Ovary (tissue), 10 donors: ENCODE measurements at places on chromosomes 1 and 21. TPM values are rescaled to one million over a fixed set of nuclear protein-coding genes. Genes with fewer than 3 reads are reported as not detected.

- no peak overlapping the region for H3K27ac ChIP-seq
- no peak overlapping the region for H3K4me3 ChIP-seq
- no peaks in the 10 kb centered on the region for H3K27me3 ChIP-seq
- H3K4me1 ChIP-seq = no peaks in the 10 kb centered on the region
These were observed 13.1 kb upstream of the SLC25A34 start for GRCh38 chr1:15722836-15723532.

DNA sequence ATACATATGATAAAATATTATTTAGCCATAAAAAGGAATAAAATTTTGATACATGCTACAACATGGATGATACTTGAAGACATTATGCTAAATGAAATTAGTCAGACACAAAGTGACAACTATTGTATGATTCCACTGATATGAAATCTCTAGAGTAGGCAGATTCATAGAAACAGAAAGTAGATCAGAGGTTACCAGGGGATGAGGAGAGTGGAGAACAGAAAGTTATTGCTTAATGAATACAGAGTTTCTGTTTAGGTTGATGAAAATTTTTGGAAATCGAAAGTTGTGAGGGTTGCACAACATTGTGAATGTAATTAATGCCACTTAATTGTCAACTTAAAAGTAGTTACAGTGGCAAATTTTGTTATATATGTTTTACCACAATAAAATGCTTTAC lies 315.7 kb upstream of the USP25 start:
- H3K36me3 ChIP-seq = no peaks in the 10 kb centered on the region
- H3K4me1 ChIP-seq = no peaks in the 10 kb centered on the region
- no peak overlapping the region for H3K4me3 ChIP-seq
- no peak for DNase-seq
- H3K27me3 ChIP-seq = no peaks in the 10 kb centered on the region

GRCh38 chr1:113040718-113041412 lies 32.1 kb upstream of the LRIG2 start:
- no peak overlapping the region for H3K27ac ChIP-seq

DNA sequence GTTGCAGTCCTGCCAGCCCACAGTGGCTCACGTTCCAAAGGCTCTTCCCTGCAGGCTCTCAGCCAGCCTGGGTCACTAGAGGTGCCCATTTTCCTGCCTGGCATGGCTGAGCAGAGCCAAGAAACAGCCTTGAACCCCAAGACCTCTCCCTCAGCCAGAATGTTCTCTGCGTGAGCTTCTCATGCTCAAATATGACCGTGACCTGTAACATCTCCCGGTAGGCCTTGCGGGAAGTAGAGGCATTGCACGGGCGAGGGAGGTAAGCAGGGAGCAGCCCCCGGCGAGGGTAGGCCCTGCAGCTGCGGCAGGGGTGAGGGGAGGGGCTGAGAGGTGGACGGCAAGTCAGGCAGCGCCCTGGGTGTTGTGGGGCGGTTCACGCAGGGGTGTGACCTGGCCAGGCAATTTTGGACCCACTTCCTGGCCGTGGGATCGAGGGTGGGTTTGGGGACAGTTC lies 20.0 kb downstream of the RRP1 start:
- H3K27ac ChIP-seq = no peak overlapping the region
- H3K4me1 ChIP-seq = peaks cover 24% of the 10 kb centered on the region
- no peak for DNase-seq

DNA sequence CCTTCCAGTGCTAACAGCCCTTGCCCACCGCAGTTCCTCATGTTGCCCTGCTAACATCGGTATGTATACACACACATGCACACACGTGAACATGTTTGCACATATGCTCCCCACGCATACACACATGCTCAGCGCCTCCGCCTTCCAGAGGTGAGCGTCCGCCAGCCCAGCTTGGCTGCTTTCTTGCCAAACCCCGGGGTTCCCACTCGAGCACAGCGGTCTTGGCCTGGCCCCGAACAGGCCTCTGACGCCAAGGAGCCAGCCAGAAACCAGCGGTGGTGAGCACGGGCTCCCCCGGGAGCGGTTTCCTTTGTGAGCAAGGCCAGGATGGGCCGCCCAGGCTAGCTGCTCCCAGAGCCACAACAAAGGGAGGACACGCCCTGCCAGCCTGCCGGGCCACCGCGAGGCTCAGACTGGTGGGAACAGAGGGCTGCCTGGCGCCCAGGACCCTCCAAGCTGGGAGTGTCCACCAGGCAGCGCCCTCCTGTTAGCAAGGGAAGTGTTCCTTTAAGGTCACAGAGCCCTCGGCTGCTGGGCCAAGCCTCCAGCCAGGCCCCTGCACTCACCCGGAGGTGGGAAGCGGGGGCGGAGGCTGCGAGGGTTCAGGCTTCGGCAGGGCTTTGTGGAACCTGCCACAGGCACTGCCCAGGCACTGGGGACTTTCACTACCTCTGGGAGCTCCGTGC lies 65.4 kb downstream of the ALPL start:
- no peaks in the 10 kb centered on the region for H3K36me3 ChIP-seq
- no peak overlapping the region for H3K27ac ChIP-seq
- no peaks in the 10 kb centered on the region for H3K27me3 ChIP-seq
- DNase-seq = peak; percentile 77
- H3K4me3 ChIP-seq = no peak overlapping the region

DNA sequence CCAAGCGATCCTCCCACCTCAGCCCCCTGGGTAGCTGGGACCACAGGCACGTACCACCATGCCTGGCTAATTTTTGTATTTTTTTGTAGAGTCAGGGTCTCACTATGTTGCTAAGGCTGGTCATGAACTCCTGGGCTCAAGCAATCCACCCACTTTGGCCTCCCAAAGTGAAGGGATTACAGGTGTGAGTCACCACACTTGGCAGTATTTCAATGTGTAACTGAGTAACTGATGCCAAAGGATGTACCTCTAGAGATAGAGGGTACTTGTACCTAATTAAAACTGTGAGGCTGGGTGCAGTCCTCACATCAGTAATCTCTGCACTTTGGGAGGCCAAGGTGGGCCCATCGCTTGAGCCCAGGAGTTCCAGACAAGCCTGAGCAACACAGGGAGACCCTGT lies 258.7 kb upstream of the DMRTA2 start:
- no peak overlapping the region for H3K27ac ChIP-seq
- no peak overlapping the region for H3K4me3 ChIP-seq
- H3K27me3 ChIP-seq = no peaks in the 10 kb centered on the region
- no peak for DNase-seq
- H3K4me1 ChIP-seq = peaks cover 2% of the 10 kb centered on the region

- H3K4me3 ChIP-seq = no peak overlapping the region
- DNase-seq = peak; percentile 70
- no peak overlapping the region for H3K27ac ChIP-seq
- H3K4me1 ChIP-seq = no peaks in the 10 kb centered on the region
These were observed 55.5 kb downstream of the FOXO6 start for GRCh38 chr1:41416552-41417334.

GRCh38 chr1:19617376-19617775 lies 26.7 kb upstream of the NBL1 start:
- no peak overlapping the region for H3K4me3 ChIP-seq
- no peak for DNase-seq
- H3K27ac ChIP-seq = no peak overlapping the region
- H3K36me3 ChIP-seq = no peaks in the 10 kb centered on the region
- H3K4me1 ChIP-seq = peaks cover 14% of the 10 kb centered on the region

DNA sequence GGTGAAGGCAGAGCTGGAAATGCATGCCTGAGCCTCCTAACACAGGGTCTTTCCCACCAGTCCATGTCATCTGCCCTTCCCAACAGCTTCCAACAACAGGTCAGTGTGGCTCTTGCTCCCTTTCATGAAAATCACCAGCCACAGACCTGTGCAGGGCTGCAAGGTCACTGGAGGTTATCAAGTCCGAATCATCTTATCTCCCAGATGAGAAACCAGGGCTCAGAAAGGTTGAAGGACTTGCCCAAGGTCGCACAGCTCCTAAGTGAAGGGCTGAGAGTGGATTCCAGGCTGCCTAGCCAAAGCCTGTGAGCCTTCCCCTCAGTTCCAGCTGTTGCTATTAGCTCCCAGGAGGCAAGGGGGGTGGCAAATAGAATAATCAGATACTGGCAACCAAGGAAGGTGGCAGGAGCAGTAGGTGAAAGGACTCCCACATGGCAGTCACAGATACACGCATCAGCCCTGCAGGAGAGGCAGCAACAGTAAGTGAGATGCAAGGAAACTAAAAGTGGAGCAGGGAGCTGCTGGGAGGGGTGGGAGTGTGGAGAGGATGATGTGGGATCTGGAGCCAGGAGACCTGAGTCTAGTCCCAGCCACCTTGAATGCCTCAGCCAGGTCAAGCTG lies 74.2 kb downstream of the SSBP3 start:
- peaks cover 74% of the 10 kb centered on the region for H3K4me1 ChIP-seq
- H3K36me3 ChIP-seq = no peaks in the 10 kb centered on the region

GRCh38 chr1:66809736-66810326 lies 8.8 kb upstream of the INSL5 start:
- no peaks in the 10 kb centered on the region for H3K27me3 ChIP-seq
- no peaks in the 10 kb centered on the region for H3K4me1 ChIP-seq
- no peak overlapping the region for H3K4me3 ChIP-seq
- H3K36me3 ChIP-seq = no peaks in the 10 kb centered on the region

GRCh38 chr1:83619170-83619896 lies 379.6 kb downstream of the TTLL7 start:
- no peaks in the 10 kb centered on the region for H3K4me1 ChIP-seq
- H3K36me3 ChIP-seq = no peaks in the 10 kb centered on the region
- no peak overlapping the region for H3K4me3 ChIP-seq

- H3K27me3 ChIP-seq = no peaks in the 10 kb centered on the region
- no peak for DNase-seq
- no peaks in the 10 kb centered on the region for H3K4me1 ChIP-seq
- H3K27ac ChIP-seq = no peak overlapping the region
- H3K36me3 ChIP-seq = no peaks in the 10 kb centered on the region
These were observed 14.8 kb upstream of the PPM1J start for GRCh38 chr1:112729909-112730308.

- no peak for DNase-seq
- no peaks in the 10 kb centered on the region for H3K36me3 ChIP-seq
- no peaks in the 10 kb centered on the region for H3K27me3 ChIP-seq
- peaks cover 10% of the 10 kb centered on the region for H3K4me1 ChIP-seq
- H3K27ac ChIP-seq = no peak overlapping the region
These were observed 3.4 kb downstream of the GDAP2 start for GRCh38 chr1:117925981-117926380.

GRCh38 chr1:24199291-24199900 lies 12.3 kb upstream of the IFNLR1 start:
- H3K27me3 ChIP-seq = no peaks in the 10 kb centered on the region
- no peak overlapping the region for H3K27ac ChIP-seq
- no peaks in the 10 kb centered on the region for H3K4me1 ChIP-seq
- peak; percentile 43 for DNase-seq
- H3K36me3 ChIP-seq = no peaks in the 10 kb centered on the region

- no peak overlapping the region for H3K27ac ChIP-seq
- no peak for DNase-seq
- H3K27me3 ChIP-seq = no peaks in the 10 kb centered on the region
These were observed 151.9 kb upstream of the COL6A1 start for GRCh38 chr21:45829668-45830067.

DNA sequence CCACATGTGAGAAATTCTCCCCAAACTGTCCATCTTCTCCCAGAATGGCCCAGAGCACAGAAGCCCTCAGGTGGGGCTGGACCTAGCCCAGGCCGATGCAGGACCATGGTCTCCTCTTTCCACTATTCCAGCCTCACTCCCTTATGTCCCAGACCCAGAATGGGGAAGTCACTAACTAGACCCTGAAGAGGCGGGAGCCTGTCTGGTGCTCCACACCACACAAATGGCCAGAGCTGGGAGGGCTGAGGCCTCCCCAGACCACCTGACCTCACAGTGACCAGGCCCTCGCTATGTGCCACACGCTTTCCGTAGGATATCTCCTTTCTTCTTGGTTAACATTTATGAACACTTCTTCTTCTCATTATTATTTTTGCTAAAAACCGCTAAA lies 54.9 kb upstream of the EDN2 start:
- no peak overlapping the region for H3K27ac ChIP-seq
- H3K36me3 ChIP-seq = no peaks in the 10 kb centered on the region
- H3K27me3 ChIP-seq = no peaks in the 10 kb centered on the region
- H3K4me1 ChIP-seq = peaks cover 16% of the 10 kb centered on the region

- H3K4me3 ChIP-seq = no peak overlapping the region
- no peaks in the 10 kb centered on the region for H3K27me3 ChIP-seq
- H3K36me3 ChIP-seq = no peaks in the 10 kb centered on the region
- no peak for DNase-seq
- H3K4me1 ChIP-seq = no peaks in the 10 kb centered on the region
- H3K27ac ChIP-seq = no peak overlapping the region
These were observed 54.6 kb downstream of the CASQ2 start for GRCh38 chr1:115713906-115714305.

- H3K36me3 ChIP-seq = no peaks in the 10 kb centered on the region
- no peaks in the 10 kb centered on the region for H3K27me3 ChIP-seq
- no peak for DNase-seq
- no peaks in the 10 kb centered on the region for H3K4me1 ChIP-seq
- H3K27ac ChIP-seq = no peak overlapping the region
These were observed 37.3 kb upstream of the SYT14 start for GRCh38 chr1:209900734-209901133.

DNA sequence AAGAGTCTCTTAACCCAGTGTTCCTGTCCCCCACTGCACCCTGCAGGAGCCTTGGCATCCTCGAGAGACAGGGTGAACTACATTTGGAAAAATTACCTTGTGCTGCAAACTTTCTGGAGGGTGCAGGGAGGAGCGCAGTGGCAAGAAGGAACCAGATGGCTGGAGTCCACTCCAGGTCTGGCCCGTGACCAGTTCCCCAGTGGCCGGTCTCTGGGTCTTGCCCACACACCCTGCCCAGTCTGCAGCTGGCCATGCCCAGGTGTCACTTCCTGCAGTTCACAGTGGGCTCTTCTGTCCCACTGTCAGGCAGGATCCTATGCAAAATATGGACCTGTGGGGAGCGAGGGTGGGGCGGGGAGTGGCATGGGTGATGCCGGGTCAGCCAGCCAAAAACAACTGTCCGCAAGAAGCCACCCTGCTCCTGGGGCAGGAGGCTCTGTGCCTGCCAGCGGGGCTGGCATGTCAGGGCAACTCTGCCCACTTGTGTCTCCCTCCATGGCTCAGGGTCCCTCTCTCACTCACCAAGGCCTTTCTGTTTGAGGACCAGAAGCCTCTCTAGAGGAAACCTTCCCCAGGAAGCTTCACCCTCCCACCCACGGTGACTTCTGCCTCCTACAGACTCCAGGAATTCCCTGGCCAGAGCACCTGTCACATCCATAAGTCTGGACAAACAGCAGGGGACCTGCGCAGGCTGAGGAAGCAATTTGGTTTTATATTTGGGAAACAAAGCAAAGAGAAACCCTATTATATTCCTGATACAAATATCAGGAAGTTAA lies 55.6 kb downstream of the KIF21B start:
- H3K27ac ChIP-seq = no peak overlapping the region
- no peaks in the 10 kb centered on the region for H3K36me3 ChIP-seq
- DNase-seq = no peak
- no peaks in the 10 kb centered on the region for H3K27me3 ChIP-seq

- peaks cover 14% of the 10 kb centered on the region for H3K4me1 ChIP-seq
- peak overlapping the region; percentile 44 for H3K27ac ChIP-seq
- H3K27me3 ChIP-seq = no peaks in the 10 kb centered on the region
- peak overlapping the region; percentile 0 for H3K4me3 ChIP-seq
- peak; percentile 40 for DNase-seq
These were observed 6.6 kb downstream of the IFFO2 start for GRCh38 chr1:18949686-18950400.

GRCh38 chr1:151428068-151428467 lies 28.7 kb downstream of the PSMB4 start:
- H3K27ac ChIP-seq = no peak overlapping the region
- no peaks in the 10 kb centered on the region for H3K27me3 ChIP-seq
- DNase-seq = no peak
- no peaks in the 10 kb centered on the region for H3K4me1 ChIP-seq
- H3K36me3 ChIP-seq = no peaks in the 10 kb centered on the region

The LCE6A gene
- not detected for total RNA-seq

The CD5L gene
- not detected for total RNA-seq

The WDR47 gene
- 13.7 TPM for total RNA-seq

The LMOD1 gene
- 25.6 TPM for total RNA-seq

The HAO2 gene
- total RNA-seq = not detected

The CFHR1 gene
- total RNA-seq = 0.87 TPM

The CFAP57 gene
- 0.24 TPM for total RNA-seq

The PADI4 gene
- 0.33 TPM for total RNA-seq

The RAB3B gene
- 1.7 TPM for total RNA-seq

The ETV3L gene
- not detected for total RNA-seq
